T47D (cell line): ENCODE measurements at places on chromosomes 2 and 18.

GRCh38 chr2:170929686-170930050 lies 615 bp downstream of the GORASP2 start:
- peak; percentile 69 for DNase-seq

GRCh38 chr2:15554525-15555218 lies 6.5 kb downstream of the NBAS start:
- no peak for DNase-seq

GRCh38 chr2:68800027-68800401 lies 65.4 kb downstream of the ARHGAP25 start:
- DNase-seq, result no peak

DNA sequence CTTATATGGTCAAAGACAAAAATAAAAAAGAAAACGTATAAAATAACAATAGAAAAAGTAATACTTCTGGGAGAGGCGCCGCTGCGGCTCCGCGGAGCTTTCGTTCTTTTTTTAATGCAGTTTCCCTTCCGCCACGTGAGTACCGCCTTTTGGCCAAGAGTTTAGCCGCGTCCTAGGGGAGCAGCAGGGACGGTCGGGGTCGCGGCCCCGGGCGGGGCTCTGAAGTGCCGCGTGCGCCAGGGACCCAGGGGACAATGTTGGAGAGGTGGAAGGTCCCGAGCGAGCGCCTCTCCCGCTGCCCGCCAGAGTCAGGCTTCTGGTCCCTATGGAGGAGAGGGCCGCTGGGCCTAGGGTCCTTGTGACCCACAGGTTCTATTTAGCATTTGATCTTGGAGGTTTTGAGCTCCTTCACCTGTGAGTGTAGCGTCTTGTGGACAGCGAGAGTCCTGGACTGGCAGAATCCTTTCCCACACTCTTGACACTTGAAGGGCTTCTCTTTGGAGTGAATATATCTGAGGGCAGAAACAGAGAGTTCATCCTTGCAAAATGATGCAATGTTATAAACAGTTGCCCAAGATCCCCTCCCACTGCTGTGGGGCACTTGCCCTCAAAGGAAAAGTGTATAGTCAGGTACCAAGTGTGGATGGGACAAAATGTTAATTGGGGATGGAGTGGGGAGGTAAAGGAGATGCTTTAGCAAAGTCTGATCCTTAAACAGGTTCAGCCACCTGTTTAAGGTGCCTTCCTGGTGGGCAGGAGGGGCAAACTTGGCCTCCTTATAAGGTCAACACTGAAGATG lies 6.3 kb downstream of the OSR1 start:
- DNase-seq, result no peak

DNA sequence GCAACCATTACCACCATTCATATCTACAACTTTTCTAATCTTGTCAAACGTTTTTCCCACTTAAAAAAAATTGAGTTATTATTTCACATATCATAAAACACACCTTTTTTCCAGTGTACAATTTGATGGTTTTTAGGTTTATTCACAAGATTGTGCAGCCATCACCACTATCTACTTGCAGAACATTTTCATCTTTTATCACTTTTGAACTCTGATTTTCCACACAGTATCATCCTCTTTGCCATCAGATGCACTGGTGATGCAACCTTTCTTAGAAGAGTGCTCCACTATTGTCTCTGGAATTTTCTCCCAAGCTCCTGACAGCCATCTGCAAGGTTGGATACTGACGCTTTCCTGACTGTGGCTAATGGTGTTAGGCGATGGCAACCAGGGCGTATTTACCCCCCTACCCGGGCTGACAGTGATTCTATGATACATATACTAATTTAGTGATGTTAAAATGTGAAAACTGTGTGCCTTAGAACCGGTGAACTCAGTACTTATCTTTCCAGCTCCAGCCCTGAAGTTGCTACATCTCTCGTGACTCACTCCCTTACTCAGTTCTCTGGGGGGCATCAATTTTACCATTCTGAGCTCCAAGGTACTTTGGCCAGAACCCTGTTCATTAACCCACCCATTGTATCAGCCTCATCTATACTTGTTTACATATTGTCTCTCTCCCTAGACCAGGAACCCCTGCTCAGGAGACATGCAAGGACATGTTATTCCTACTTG lies 105.4 kb upstream of the SPRED2 start:
- no peak for DNase-seq

DNA sequence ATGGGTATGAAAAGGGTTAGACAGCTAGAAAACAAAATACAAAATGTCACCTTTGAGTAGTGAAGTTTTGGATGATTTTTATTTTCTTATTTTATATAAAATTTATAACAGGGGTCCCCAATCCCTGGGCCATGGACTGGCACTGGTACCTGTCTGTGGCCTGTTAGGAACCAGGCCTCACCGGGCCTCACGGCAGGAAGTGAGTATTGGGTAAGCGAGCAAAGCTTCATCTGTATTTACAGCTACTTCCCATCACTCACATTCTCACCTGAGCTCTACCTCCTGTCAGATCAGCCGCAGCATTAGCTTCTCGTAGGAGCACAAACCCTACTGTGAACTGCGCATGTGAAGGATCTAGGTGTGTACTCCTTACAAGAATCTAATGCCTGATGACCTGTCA lies 202.8 kb upstream of the TWIST2 start:
- no peak for DNase-seq

DNA sequence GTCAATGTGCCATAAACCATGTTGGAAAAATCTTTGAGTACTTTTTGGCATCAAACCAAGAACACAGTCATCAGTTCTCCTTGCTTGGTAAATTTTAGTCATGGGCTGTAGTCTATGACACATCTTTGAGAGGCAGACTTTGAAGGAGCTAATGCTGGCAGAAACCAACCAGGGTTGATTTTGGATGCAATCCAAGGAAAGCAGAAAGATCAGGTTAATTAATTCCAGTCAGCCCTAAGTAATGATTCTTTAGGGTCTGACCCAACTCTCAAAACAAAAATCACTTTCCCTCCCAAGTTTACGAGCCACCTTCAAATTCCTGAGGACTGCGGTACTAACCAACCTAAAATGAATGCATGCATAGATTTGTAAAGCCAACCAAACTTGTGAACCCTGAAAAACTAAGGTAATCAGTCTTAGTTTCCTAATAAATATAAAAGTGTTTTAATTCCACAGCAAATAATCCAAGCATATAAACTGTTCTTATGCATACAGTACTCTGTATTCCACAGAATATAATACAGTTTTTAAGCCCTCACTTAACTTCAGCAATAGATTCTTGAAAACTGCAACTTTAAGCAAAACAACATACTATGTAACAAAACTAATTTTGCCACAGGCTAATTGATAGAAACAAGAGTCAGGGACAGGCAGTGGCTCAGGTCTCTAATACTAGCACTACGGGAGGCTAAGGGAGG lies 22.0 kb downstream of the AP1S3 start:
- no peak for DNase-seq

DNA sequence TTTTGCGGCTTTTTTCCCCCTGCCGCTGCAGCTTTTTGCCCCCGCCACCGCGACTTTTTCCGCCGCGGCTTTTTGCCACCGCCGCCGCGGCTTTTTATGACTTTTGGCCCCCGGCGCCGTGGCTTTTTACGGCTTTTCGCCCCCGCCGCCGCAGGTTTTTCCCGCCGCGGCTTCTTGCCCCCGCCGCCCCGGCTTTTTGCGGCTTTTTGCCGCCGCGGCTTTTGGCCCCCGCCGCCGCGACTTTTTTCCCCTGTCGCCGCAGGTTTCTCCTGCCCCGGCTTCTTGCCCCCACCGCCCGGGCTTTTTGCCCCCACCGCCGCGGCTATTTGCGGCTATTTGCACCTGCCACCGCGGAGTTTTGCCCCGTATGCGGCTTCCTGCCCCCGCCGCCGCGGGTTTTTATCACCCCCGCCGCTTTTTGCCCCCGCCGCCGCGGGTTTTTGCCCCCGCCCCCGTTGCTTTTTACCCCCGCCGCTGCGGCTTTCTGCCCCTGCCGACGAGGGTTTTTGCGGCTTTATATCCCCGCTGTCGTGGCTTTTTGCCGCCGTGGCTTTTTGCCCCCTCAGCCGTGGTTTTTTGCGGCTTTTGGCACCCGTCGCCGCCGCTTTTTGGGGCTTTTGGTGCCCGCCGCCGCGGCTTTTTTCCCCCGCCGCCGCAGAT lies 2750.9 kb downstream of the RPIA start:
- DNase-seq, result no peak

GRCh38 chr2:118055512-118056164 lies 32.6 kb upstream of the INSIG2 start:
- no peak for DNase-seq

DNA sequence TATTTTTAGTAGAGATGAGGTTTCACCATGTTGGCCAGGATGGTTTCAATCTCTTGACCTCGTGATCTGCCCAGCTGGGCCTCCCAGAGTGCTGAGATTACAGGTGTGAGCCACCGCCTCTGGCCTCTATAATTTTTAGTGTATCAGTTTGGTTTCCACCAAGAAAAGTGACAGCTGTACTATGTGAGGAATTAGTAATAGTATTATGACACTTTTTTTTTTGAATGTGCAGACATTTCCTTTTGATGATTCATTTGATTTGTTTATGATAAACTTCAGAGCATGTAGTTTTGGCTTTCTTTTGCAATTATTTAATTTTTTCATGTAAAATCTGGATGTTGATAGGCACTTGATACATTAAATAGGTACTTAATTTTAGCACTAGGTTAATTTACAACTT lies 61.5 kb downstream of the PTPN4 start:
- DNase-seq, result no peak

DNA sequence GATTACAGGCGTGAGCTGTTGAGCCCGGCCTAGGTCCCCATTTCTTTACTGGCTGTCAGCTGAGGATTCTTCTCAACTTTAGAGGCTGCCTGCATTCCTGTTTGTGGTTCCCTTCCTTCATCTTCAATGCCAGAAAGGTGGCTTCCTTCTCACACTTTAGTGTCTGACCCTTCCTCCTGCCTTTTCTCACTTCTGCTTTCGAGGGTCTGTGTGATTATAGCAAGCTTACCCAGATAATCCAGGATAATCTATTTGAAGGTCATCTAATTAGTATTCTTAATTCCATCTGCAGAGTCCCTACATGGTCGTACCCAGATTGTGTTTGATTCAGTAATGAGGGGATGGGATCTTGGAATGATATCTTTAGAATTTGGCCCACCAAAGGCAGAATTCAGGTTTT lies 157.4 kb downstream of the TANC1 start:
- DNase-seq, result no peak

DNA sequence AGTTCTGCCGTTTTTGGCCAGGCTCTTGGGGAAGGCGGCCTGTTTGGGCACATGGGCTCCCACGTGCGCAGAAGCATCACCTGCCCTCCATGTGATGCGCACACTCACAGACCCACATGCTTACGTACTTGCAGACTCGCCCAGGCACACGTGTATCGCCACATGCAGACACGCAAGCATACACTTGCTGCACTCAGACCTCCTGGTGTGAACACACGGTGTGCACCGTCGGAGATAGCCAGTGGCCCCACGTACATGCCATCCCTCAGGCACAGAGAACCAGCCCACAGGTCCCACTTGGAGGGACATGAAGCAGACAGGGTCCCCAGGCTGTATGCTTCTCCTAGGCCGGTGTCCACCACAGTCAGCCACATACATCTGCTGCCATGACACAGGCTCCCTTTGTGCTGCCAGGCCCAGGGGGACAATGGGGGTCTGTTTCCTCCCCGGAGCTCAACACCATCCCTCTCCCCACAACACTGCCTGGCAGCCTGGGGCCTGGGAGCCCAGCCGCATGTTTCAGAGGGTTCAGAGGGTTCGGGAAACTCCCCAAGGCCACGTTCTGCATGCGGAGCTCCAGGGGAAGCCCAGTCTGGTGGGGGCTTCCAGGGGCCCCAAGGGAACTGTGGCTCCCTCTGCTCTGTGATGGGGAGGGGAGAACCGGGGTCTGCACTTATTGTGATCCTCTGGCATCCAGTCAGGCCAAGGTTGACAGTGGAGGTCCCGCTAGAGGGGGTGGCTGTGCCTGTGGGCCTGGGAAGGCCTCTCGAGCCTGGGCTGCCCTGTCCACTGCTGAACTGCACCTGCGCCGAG lies 208.1 kb upstream of the HAAO start:
- DNase-seq, result no peak

DNA sequence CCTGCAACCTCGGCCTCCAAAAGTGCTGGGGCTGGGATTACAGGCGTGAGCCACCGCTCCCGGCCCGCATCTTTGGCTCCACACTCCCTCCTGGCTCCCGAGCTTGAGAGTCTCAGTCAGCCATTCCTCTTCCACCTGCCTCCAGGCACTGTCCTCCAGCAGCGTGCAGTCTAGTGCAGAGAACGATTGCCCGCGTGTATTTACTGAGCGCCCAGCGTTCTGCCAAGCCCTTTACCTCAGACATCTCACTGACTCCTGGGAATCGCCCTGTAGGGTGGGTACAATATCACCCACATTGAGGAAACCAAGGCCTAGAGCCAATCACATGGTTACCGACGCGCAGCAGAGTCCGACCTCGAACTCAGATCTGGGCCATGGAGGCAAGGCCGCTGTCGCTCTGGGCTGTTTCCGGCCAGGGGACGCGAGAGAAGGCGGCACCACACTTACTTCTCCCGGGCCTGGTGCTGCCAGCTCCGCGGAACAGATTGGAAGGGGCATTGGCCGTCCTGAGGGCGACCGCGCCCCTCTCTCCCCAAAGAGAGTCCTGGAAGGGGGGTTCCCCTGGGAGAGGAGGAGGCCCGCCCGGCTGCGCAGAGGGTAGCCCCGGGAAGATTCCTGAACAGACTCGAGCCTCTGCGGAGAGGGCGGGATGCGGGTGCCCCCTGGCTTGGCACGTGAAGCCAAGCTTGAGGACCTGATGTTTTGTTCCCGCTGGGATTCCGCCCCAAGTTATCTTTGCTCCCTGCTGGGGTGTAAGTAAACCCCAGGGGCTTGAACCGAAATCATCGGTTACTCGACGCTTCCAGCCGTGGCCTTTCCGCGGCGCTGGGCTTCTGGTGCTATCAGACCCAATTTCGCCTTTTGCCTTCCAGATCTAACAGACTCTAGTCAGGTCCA lies 5.2 kb upstream of the DLX2 start:
- DNase-seq, result no peak

DNA sequence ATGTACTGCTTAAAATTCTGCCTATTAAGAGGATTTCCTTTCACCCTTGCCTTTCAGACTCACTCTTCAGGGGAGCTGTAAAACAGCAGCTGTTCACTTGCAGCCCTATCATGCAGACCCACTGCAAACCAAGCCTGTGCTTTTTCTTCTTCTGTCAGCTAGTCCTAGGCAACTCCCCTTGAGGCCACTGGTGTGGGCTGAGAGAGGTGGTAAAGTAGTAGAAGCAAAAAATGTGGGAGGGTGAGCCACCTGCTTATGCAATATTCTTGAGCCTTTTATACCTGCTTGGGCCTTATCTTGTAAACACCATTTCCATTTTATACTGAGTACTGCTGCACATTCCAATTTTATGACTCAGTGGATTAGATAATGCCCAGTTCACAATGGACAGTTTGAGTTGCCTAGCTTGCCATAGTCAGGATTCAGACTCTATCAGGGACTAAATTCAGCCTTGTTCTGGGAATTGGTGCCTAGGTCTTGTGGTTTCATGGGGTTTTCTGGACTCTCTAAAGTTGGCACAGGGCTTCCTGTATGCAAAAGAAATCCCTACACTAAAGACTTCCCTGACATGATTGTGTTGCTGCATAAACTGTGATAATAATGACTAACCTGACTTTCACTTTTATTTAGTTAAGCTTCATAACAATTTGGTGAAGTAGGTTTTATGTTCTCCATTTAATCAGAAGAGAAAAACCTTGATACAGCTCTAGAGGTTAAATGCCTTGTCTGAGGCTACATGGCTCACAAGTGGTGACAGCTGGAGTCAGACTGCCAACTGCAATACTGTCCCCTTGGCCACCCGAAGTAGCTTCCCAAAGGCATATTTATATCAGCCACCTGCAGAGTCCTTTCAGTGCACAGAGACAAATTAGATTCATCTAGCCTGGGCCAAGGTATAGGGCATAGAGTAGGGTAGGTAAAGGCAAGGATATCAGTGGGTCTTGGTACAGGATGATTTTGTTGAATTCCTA lies 47.4 kb upstream of the KDM3A start:
- no peak for DNase-seq

- DNase-seq, result no peak
Observed at GRCh38 chr18:63648241-63648640, 4.2 kb upstream of the SERPINB4 start.
